RWPE1 (cell line): ENCODE measurements at places on chromosomes 16 and 17.
A peak's percentile ranks its signal among the peaks of the same experiment; 100 is the strongest.

- DNase-seq: no peak
Observed at GRCh38 chr16:4760221-4760910, 6.6 kb downstream of the ZNF500 start.

- DNase-seq: no peak
Observed at GRCh38 chr17:29753845-29754439, 131.2 kb upstream of the CORO6 start.

GRCh38 chr16:57013229-57013628 lies 23.9 kb downstream of the NLRC5 start:
- DNase-seq: no peak

- DNase-seq: peak; percentile 92
Observed at GRCh38 chr17:62819511-62820221, 11.6 kb upstream of the MARCHF10 start.

GRCh38 chr17:29084541-29085146 lies 41.7 kb downstream of the PIPOX start:
- DNase-seq: no peak

GRCh38 chr17:61354895-61355874 lies 44.5 kb upstream of the TBX2 start:
- no peak for DNase-seq

DNA sequence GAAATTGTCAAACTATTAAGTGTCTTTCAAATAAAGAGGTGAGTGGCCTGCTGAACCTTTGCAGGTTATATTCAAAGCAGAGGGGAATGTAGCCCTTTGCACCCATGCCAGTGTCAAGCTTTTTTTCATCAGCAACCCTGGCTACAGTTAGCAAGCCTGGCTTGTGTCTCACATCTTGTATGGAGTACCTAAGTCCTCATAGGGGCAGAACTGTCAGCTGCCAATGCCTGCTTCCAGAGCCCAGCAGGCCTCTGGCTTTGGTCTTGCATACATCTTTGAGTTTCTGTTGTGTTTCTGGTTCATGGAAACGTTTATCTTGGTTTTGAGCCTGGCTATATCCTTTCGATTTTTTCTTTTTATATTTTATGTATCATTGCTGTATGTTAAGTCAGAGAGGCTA lies 26.8 kb downstream of the REXO5 start:
- DNase-seq: no peak

- DNase-seq: no peak
Observed at GRCh38 chr17:28888832-28889231, 8.7 kb downstream of the FLOT2 start.

- DNase-seq: no peak
Observed at GRCh38 chr17:1871756-1872155, 42.0 kb downstream of the RPA1 start.

- DNase-seq: peak; percentile 67
Observed at GRCh38 chr16:67542464-67542863, 13.8 kb downstream of the RIPOR1 start.

DNA sequence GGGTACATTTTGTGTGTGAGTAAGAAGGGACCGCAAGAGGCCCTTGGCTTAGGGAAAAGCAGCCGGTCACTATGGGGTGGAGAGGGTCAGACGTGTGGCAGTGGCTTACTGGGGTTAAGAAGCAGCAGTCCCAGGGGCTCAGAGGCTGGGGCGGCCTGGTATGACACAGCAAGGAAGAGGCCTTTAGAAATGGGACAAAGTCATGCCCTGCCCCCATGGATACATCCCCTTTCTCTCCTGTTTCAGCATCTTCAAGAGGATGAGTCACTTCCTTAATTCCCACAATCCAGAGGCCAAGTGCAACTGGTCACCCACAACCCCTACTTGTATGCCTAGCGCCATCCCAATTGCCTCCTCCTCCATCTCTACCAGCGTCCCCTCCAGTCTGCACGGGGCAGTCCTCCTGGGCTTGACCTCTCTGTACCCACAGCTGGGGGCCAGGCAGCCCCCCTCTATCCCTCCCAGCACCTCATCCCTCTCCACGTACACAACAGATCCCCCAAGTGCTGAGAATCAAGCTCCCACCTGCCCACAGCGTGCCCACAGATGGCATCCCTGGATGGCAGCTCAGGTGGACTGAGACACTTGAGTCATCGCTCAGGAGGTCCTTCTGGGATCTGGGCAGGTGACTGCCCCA lies 6.9 kb upstream of the EFTUD2 start:
- peak; percentile 81 for DNase-seq

- no peak for DNase-seq
Observed at GRCh38 chr16:16871196-16871595, 492.3 kb downstream of the NPIPA7 start.

DNA sequence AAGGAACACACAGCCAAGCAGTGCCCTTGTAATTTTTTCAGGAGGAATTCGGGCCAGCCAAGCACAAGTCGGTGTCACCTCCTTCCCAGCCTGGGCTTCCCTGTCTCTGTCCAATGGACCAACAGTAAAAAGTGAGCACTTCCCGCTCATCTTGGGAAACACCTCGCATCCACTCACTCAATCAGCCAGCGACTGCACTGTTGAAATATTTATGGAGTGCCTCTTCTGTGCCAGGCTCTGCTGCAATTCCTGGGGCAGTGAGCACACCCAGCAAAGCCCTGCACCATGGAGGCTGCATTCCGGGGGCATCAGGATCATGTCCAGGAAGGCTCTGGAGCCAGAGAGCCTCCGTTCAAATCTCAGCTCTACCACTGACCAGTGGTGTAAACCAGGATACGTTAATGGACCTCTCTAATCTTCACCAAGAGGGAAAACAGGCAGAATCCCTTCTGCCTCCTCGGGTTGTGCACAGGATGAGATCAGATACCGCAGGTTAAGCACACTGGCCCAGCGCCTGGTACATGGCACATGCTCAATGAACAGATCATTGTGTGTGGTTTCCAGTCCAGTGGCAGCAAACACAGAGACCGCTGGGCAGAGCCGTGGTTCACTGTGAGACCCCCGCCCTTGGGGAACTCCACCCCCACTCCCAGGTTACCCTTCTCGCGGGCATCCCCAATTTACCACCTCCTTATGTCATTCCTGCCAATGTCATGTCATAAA lies 194.3 kb downstream of the ZNF423 start:
- DNase-seq: no peak

- no peak for DNase-seq
Observed at GRCh38 chr17:36197387-36197703, 787 bp upstream of the CCL3L1 start.

DNA sequence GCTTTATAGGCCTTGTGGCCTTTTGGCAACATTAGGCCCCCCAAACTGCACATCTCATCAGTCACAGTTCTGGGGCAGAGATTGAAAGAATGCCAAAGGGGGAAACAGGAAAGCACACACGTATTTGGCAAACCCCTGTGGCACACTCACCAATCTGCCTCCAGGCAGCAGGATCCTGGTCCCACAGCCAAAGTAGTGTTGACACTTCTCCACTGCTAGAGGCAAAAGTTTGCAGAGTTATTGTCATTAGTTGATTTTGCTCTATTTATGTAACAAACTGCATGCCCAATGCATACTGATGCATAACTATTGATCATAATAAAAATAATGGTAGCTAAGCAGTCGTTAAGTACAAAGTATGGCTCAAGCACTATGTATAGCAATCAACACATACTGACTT lies 45.1 kb downstream of the CCT6B start:
- DNase-seq: no peak

DNA sequence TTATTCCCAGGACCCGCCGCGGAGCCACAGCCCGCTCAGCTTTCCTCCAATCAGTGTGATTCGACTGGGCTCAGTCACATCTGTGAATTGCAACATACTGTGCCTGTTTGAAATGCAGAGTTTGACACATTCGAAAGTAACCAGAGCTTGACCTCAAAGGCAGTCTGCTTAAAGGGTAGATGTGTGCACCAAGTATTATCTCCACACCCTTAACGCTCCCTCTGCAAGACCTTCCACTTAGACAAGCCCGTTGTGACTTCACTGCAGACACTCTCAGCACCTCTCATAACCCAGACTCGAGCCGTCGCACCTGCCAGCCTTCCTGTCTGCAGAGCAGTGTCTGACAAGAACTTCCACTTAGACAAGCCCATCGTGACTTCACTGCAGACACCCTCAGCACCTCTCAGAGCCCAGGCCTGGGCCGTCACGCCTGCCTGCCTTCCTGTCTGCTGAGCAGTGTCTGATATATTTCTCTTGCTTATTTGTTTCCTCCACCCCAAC lies 3.7 kb downstream of the KLHDC4 start:
- DNase-seq: peak; percentile 69

DNA sequence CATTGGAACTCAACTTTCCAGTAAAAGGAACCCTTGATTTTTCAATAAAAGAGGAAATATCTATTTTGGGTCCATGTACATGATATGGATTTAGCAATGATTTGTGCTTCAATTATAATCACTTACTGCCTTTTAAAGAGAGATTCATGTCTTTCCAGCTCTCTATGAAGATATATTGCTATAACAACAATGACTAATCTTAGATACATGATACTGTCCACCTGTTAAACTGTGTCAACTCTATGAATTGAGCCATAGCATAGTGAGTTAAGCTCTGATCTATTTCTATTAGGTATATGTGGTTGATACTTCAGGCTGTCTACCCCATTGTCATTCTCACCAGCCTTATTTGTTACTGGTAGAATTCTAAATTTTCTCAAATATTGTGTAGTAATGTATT lies 15.0 kb upstream of the MPHOSPH6 start:
- DNase-seq: no peak
